Retina (tissue), 1 donor: ENCODE measurements at places on chromosomes 4 and X.

- DNase-seq: no peak
Measured at GRCh38 chr4:188430384-188430783, 291.1 kb downstream of the TRIML1 start.

DNA sequence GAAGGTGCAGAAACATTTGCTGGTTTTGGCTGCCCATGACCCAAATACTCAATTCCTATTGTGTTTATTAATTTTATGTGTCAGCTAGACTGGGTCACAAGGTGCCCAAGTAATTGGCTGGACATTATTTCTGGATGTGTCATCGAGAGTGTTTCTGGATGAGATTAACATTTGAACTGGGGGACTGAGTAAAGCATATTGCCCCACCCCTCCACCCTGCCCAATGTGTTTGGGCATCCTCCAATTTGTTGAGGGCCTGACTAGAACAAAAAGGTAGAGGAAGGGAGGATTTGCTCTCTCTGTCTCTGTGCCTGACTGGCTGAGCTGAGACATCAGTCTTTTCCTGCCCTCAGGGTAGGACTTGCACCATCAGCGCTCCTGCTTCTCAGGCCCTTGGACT is 29.7 kb upstream of the LCORL start:
- DNase-seq: no peak

GRCh38 chr4:152352622-152353116 is 183.2 kb downstream of the FBXW7 start:
- peak; percentile 85 for DNase-seq

DNA sequence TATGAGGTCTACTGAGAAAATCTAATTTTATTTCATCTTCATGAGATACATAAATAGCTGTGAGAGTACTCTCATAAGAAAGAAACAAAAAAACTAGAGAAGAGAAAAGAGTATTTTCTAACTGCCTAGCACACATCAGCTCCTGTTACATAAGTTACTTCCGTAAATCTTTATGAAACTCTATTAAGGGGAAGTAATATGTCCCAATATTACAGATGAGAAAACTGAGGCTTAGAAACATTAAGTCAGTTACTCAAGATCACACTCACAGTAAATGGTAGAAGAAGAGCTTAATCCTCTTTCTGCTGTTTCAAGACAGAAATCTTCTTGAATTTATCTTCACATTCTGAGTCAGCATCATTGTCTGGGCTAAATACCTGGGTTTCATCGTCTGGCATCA is 164.1 kb downstream of the DTHD1 start:
- DNase-seq: no peak

DNA sequence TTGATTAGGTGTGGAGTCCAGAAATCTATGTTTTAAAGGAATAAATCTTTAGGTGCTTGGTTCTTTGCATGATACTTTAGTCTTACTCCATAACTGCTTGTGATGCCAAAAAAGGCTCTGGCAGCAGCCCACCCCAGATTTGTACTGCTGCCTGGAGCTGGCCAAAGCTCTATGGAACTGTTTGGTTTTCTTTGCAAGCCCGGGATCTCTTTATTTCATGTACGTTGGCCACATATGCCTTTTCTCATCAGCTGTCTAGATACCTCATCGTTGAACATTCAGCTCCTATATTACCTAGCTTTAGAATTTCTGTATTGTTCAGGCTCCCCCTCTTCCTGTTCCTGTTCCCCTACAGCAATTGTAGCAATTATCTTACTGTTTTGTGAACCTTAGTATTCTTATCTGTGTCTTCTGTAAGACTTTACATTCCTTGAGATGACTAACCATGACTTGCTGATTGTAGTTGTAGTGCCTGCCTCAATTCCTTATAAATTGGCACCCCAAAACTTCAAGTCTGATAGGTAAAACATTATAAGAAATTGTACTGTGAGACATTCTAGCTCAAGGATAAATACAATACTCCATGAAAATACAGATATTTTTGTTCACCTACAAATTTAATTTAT is 199.4 kb upstream of the GPRIN3 start:
- no peak for DNase-seq

- DNase-seq: no peak
Measured at GRCh38 chr4:161581262-161582230, 582.3 kb downstream of the FSTL5 start.
